AG09319 (cell line): ENCODE measurements at places on chromosomes 6 and 20.

- no peak for DNase-seq
These were observed 102.6 kb downstream of the SPTLC3 start for GRCh38 chr20:13111249-13111911.

GRCh38 chr6:159646116-159646515 is 46.9 kb downstream of the SOD2 start:
- no peak for DNase-seq

DNA sequence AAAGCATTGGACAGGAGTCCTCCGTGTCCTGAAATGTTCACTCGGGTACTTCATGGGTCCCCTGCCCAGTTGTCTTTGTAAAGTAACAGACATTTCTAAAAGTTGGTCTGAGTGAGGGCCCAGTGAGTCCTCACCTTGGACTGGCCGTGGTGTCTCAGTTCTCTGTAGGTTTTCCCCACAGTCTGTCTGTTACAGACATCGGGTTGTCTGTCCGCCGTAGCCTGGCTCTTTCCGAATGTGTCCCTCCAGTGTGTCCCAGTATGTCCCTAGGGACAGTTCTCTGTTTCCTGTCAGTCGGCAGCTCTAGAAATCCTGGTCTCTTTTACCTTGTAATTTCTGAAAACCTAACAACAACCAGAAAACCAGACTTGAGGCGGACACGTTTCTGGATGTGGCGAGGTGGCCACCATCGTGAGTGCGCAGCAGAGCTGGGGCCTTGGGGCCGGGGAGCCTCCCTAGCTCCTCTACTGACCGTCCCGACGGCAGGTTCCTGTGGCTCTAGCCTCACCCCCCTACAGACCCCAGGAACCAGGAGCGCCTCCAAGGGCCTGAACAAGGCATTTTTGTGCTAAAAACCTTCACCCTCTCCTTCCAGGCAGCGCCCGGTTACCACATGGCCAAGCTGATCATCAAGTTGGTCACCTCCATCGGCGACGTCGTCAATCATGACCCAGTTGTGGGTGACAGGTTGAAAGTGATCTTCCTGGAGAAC is 42.2 kb downstream of the PYGB start:
- DNase-seq, result no peak

DNA sequence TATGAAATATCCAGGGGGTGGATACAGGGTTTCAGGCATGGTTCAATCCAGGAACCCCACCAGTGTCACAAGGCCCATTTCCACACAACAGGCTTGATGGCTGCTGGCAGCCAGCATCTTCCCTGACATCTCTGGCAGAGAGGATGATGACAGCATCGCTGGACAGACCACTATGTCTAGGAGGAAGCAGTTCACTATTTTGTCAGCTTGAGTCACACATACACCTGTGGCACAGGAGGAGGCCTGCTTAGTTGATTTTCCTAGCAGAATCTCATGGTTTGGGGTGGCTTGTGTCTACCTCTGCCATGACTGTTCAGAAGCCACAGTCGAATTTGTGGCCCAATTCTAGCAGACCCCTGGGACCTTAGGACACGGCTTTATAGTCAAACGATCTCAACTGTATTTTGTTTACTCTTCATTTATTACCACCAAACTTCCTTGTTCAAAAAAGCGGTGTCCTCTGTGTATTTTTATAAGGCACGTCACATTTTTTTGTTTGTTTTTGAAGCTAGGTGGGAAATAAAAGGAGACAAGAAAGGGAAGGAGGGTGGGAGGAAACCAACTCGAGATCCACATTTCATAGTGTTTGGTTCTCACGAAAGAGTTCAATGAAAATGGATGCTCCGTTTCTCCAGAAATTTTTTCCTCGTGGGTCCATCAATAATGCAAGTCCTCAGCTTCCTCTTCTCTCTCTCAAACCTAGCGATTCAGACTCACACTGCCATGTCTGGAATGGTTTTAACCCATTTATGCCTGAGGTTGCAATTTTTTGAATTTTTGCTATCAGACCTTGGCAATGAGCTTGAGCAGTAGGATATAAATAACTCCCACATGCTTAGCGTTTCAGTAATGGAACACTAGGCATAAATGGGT is 94.4 kb downstream of the TOX2 start:
- DNase-seq, result no peak

GRCh38 chr6:118468682-118469465 is 79.2 kb upstream of the PLN start:
- no peak for DNase-seq

- DNase-seq, result no peak
These were observed 48.9 kb downstream of the DEK start for GRCh38 chr6:18215436-18215835.

- no peak for DNase-seq
These were observed 670.7 kb downstream of the UTRN start for GRCh38 chr6:144955859-144956258.

GRCh38 chr6:70380252-70380651 is 33.1 kb upstream of the FAM135A start:
- DNase-seq, result no peak

DNA sequence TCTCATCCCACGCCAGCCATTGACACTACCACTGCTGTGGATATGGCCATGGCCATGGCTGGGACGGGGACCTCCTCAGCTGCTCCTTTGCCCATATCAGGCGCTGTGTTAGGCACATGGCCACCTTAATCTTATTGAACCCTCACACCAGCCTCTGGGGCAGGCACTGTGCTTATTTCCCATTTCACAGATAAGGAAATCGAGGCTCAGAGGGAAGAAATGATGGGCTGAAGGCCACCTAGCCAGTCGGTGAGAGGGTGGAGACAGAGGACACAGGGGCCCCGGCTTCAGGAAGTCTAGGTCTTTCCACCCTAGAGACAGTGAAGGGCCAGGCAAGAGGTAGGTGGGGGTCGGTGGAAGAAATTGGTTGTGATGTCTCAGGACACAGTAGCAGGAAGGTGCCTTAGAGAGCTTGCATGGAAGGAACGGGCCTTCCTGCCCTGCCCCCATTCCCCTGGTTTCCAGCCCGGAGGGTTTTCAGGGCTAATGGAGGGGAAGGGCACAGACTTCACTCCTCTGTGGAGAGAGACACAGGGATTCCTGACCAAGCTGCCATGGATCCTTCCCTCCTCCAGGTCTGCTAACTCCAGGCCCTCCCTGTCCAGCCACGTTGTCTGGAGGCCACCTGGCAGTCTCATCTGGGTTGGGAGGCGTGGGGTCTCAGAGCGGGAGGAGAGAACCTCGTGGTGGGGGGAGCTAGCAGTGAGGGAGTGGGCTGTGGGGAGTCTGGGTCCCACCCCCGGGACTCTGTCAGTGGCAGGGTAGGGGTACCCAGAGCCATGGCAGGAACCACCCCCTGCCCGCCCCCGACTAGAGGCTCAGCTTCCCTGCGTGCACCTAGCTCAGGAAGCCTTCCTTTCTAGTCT is 120.4 kb downstream of the VEGFA start:
- no peak for DNase-seq

DNA sequence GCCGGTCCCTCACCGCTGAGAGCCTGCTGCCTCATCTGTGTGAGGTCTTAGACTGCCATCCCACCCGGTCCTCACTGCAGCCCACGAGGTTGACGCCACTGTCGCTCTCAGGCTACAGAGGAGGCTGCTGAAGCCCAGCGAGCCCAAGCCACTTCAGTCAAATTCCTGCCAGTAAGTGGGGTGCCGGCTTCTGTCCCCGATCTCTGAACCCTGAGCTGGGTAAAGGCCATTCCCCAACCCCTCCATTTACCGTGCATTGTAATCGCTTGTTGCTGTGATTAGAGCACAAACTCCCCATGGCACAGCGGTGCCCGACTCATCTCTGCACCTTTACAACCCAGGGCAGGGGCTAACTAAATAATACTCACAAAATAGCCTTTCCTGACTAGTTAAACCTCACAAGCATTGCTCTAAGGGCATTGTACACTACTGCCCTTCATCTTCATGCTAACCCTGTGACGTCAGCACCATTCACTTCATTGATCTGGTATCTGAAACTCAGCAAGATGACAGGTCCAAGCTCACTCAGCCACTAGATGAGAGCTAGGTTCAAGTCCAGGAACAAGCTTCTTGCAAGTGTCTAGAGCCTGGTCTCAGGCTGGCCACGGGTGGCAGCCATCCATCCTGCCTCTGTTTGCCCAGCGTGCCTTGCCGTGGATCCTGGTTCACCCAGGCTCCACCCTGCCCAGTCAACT is 122.7 kb downstream of the BCAS1 start:
- no peak for DNase-seq

GRCh38 chr6:157787080-157787479 is 36.0 kb upstream of the SNX9 start:
- DNase-seq, result no peak

DNA sequence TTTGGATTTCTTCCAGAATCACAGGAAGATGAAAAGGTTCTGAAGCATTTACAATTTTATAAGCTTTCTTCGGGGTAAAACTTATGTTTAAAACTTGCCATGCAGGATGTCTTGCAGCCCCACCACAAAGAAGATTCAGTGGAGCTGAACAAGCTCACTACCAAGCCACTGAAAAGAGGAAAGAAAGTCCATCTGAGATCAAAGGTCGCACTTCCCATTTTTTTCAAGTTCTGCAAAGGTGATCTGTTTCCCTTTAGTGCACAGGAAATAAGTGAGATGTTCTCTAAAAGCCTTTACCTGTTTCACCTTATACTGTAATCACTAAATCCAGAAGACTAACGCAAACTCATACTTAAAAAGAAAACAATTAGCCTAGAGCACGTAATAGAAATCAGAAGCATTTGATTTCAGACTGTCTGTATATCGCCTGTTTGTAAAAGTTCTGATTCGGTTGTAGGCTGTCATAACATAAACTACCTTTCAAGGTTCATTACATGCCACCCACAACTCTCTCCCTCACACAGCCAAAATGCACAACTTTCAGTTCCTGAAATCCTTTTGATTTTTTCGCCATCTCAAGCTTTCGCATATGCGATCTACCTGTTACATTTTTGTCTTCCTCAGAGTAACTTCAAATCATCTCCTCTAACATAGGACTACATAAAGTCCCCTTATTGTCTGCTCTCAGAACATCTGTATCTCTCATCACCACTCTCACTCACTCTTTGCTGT is 1.8 kb downstream of the ECHDC1 start:
- DNase-seq, result no peak

DNA sequence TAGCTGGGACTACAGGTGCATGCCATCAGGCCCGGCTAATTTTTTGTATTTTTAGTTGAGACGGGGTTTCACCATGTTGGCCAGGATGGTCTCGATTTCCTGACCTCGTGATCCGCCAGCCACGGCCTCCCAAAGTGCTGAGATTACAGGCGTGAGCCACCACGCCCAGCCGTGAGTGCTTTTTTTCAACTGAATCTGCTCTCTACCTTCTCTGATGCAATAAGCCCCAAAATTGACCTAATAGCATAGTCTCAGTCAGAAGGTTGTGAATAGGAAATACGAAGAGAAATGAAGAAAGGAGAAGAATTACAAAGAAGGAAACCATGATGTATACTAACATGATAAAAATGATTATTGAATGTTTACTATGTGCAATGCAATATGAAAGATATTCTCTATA is 33.2 kb downstream of the BEND6 start:
- DNase-seq, result no peak

- DNase-seq, result no peak
These were observed 15.6 kb upstream of the HMGN3 start for GRCh38 chr6:79250107-79250514.

GRCh38 chr6:124131259-124131658 is 327.6 kb downstream of the NKAIN2 start:
- DNase-seq, result no peak
